NCI-H446 (cell line): ENCODE measurements at places on chromosomes 16 and 17.

DNA sequence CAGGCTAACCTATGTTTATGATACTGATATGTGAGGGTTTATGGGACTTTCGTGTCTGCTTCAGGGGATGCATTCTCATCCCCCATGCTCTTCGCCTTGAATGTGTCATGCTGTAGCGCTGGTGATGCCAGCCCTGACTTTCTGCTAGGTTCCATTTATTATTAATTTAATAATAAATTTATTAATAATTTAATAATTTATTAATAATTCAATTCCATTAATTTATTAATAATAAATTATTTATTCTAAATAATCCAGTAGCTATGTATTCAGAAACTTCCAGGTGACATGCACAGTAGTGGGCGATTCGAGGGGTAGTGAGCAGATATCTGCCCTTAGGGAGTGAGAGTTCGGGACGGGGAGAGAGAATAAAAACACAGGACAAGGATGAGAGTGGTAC lies 49.8 kb downstream of the SHISA6 start:
- no peak for DNase-seq

DNA sequence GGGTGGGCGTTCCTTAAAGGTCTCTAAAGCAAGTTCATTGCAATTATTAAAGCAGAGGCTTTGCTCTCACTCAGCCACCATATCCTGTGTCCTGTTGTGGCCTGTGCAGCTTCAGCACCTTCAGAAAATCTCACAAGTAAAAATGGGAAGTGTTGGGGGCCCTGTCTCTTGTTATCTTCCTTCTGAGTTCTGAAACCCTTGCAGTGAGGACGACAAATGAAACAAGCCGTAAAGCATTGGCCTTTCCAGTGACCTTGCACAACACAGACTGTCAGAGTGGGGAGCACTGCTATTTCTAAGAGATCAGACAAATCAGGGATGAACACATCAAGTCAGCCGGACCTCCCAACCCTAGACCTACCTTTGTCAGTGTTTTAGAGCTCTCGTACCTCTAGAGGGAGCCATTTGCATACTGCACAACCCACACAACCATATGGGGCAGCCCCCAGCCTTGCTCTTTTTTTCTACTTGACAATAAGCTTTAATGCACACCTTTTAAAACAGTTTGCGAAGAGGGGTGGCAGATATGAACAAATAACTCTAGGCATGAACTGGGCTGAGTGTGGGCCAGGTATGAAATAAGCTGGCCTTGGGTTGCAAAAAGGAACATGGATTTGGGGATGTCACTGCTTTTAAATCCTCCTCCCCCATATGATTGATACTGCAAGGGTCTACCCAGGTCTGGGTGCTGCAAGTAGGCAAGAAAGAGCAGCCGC lies 89.8 kb downstream of the KATNIP start:
- peak; percentile 27 for DNase-seq

DNA sequence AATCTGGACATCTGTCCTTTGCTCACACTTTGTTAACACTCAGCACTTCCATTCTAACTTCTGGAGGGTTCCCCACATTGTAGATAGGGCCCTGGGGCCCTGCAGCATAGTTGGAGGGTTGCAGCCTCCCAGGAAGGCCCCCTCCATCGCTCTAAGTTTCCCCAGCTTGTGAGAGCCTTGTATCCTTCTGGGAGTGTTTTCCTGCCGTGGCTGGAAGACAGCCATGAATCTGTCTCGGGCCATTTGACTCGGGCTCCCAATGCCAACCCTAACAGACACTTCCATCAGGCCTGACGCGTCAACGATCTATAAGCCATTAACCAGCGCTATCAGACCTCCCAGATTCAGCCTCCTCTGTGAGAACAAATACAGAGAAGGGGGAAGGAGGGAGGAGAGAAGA lies 263.7 kb upstream of the RPL38 start:
- peak; percentile 83 for DNase-seq

DNA sequence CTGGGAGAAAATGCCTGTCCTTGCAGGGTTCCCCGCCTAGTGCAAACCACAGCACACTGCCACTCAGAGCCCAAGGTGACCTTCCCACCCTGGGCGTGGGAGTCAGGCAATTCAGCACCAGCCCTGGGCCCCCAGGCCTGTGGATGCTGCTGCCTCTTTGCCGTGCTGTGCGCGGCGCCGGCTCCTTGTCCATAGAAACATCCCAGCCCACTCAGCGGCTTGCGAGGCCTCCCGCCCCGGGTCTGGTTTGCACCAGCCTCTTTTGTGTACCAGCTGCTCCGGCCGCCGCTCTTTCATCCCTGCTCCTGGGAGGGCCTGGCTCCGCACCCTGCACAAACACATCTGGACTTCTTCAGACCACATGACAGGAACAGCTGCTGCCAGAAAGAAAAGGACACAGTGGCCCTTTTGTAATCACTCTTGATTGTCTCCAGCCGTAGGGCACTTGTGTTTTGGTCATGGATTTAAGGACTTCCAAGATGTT lies 75.4 kb upstream of the SDK2 start:
- DNase-seq: no peak
